Activated CD4-positive, CD25-positive, alpha-beta regulatory T cell (primary cell): ENCODE measurements at places on chromosomes 1 and 21.

DNA sequence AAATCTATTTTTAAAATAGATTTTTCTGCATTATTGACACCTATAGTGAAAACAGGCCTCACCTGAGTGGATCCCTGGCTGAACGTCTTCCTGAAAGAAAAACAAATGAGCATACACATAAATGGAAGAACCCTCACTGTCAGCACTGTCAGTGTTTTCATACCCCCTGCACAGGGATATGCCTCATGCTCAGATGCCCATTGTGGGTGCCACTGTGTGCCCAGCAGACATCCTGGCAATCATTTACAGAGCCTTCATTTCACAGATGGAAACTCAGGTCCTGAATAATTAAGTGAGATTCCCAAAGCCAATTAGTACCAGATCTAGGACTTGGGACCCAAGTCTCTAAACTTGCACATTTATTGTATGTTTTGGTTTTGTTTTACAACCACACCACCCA lies 19.9 kb downstream of the FCRL1 start:
- no peak for DNase-seq

DNA sequence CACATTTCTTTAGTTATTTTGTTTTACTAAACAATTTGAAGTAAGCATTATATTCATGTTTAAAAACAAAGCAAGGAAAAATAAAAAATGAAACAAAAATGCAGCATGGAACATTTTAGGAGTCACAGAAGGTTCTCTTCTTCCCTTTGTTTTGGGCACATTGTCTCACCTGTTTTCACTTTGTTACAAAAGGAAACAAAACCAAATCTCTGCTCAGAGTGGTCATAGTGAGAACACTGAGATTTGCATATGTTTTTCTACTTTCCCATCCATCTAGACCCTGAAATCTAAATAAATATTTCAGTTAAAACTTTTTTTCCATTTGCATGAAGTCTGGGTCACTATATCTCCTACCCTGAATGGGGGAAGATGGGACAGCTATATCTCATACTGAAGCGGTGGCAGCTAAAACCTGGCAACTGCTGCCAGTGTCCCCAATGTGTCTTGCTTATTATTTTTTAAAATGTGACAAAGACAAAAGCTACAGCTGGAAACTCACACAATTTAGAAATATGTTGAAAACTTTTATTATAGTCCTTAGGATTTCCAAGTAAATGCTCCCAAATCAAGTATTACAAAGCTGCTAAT lies 3.5 kb downstream of the EXOC8 start:
- DNase-seq: no peak

DNA sequence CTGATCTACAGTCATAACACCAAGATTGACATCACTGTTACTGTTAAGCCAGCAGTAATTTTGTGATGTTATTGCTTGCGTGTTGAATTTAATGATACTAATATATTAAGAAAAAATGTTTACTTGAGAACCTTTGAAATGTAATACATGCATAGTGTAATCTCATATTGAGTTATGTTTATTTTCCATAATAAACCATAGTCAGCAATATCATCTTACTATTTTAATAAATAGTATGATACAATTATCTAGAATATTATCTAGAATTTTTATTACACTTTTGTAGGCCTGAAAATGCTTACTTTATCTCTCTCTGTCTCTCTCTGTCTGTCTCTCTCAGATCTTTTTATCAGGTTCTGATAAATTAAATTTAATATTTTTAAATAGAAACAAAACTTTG lies 843.1 kb downstream of the KCNT2 start:
- no peak for DNase-seq

DNA sequence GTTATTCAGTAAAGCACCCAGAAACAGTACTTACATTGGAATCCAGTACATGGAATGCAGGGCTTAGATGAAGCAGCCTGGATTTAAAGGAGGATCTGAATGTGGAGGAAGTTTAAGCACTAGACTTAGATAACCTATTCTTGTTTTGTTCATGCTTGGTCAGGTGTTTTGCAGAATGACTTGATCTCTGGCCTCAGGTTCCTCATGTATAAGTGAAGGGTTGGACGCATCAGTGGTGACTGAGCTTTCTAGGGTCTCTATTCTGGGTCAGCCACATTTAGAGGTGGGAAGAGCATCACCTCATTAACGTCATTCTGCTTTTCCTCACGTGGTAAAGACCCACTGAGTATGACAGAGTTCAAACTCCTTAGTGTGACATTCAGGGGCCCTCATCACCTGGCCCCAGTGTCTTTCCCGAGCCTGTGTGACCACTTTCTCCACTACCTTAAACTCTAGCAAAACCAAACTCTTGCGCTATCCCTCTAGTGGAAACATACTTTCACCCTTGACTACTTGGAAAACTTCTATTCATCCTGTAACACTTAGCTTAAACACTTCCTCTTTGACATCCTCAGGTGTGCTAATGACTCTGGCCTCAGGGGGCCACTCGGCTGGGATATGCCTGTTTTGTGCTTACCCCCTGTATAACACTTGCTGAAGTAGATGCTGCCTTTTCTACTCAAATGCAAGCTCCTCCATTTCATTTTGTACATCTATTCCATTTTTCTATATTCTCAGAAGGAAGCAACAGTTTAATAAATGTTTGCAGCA lies 871 bp upstream of the ERICH3 start:
- DNase-seq: no peak

DNA sequence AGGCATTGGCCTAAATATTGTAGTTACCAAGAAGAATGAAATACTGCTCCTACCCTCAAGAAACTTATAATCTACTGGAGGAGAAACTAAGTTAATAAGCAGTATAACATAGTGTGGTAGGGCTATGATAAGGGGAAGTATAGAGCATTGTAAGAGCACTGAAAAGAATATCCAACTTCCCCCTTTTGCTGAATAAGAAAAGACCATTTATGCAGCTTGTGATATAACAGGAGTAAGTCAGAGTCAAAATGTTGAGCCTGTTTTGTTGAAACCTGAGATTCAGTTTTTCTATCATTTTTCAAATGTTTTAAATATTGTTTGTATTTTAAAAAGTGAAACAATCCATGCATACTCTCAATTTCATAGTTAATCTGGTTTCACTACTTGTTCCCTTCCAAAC lies 48.3 kb upstream of the FCRL4 start:
- no peak for DNase-seq

DNA sequence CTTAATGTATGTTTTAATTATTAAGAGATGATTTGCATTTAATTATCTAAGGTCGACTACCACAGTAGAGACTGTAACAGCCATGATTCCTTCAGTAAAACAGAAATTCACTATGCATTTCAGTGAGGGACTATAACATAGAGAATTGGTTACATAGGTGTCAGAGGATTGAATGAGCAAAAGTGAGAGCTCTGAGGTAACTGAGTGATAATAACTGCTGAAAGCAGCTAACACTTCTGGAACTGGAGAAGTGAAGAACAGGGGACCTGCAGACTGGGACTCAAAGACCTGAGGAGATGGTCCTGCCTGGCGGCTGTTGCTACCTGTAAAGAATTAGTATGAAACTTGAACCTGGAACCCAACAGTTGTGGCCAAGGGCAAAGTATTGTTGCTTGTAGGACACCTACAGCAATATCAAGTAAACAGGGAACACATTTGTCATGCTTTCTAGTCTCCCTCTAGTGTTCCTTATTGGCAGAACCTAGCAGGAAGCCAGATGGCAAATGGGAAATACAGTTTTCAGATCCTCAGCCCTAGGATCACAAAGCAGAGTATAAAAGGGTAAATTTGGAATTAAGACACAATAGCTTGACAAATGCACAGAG lies 110.6 kb downstream of the HS2ST1 start:
- no peak for DNase-seq
